CD4-positive, alpha-beta T cell treated with Interleukin-6 at 100 ng/mL for 8 hours (primary cell): ENCODE measurements at places on chromosomes 5 and 9.
A peak's percentile ranks its signal among the peaks of the same experiment; 100 is the strongest.

DNA sequence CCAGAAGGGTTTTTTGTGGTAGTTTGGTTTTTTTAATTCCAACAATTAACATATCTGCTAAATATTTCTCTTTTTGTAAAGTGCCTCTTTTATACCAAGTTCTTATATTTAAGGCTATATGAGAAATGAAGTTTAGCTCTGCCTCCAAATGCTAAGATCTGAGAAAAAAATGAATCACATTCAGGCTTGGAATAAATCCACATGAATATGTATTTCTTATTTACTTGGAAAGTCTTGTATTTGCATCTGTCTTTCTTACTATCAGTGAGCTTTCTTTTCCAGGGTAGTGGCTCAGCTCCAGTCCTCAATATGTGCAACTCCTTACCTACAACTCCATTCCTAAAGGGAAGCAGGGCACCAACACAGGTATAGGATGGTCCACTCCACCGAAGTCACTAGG lies 127.9 kb downstream of the GLIS3 start:
- no peak for DNase-seq

- peak; percentile 70 for DNase-seq
Observed at GRCh38 chr9:27529316-27530278, at the start of gene MOB3B. TSS of gene MOB3B (minus strand) at chr9:27529814. CDS start at chr9:27455550, 74,264 bp downstream.

DNA sequence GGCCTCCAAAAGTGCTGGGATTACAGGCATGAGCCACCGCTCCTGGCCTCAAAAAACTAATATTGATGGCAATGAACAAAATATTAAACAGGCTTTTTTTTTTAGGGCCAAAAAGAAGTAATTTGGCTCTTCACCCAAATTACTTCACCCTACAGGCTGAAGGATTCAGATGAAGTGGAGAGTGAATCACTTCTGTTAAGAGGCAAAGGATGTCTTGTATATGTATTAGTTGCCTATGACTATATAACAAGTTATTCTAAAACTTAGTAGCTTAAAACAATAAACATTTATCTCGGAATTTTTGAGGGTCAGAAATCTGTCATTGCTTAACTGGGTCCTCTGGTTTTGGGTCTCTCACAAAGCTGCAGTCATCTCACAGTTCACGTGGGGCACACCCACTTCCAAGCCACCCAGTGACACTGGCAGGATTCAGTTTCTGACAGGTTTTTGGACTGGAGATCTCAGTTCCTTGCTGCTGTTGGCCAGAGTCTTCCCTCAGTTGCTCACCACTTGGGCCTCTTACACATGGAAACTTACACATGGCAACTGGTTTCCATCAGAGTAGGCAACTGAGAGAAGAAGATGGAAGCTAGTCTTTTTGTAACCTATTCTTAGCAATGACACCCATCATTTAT lies 66.7 kb downstream of the IQGAP2 start:
- no peak for DNase-seq

GRCh38 chr5:1330847-1331831 lies 13.8 kb downstream of the CLPTM1L start:
- no peak for DNase-seq

DNA sequence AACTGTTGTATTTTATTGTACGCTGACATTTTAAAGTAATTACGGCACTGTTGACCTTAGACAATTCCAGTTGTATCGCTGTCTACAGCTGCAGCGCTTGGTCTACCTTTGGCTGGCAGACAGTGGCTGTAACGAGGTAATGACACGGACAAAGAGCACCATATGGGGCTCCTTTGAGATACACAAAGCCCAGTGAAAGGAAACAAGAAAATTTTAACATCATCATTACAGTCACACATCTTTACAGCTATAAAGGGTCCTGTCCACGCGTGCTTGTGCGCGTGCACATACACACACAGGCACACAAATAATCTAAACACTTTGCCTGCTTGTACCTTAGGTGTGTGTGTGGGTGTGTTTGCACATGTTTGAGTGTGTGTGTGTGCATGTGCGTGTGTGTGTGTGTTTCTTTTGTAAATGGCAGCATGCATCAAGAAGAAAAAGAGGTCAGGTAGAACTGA lies 946.0 kb downstream of the NR2F1-AS1 start:
- no peak for DNase-seq

- DNase-seq, result no peak
Observed at GRCh38 chr5:171750311-171750788, 35.3 kb upstream of the SMIM23 start.

DNA sequence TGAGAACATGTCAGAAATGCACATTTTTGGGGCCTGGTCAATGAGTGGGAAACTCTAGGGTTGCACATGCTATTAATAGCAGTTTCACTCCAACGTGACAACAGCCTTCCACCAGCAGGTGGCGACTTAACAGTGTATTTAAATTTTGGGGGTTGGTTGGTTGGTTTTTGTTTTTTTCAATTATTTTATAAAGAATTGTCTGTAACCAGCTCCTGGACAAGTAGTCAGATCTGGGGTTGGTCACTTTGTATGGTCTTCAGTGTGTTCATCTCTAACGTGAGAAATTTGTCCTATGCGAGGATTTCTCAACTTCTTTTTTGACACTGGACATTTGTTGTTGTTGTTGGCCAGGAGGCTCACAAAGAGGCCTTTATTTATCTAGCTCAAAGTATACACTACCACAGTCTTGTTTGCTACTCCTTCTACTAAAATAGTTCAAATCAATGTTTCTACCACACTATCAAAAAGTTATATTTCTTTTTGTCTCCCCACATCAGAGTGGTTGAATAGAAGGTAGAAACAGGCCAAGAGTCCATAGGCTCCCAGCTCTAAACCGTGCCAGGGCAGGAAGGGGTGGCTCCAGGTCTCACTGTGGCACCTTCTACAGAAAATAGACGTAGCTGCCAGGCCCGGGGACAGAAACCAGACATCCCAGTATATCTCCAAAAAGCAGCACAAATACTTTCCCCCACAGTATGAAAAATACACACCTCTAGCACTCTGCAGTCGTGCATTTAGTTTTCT lies 110.4 kb downstream of the TRPM6 start:
- peak; percentile 48 for DNase-seq

- DNase-seq, result no peak
Observed at GRCh38 chr9:534886-535285, 306.6 kb upstream of the DMRT1 start.

DNA sequence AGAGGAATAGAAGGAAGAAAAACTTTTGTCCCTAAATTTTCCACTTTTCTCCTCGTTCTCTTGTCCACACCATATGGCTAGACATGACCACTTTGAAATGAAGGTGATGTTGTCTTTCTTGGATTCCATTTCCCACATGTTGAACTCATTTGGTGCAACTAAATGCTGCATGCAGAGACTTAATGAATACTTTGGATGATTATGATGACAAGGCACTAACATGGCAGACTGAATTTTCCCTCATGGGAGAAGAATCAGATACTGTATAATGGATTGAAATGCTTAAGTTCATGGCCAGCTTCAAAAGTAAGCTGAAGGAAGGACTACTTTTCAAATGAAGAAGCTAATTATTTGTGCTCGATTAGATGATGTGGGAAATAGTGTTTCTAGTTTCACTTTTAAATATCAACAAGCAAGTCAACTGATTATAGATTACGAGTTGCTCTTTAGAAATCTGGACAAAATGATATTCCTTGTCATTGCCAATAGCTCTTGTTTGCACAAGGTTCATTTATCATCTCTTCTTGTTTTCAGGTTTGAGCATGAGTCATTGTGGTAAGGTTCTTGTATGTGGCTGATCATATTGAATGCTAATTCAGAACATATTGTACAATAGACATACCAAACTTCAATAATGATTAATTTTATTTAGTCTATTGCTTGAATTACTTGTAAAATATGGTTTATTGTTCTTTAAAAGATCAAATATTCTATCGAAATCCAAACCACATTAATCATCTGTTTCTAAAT lies 501.3 kb upstream of the FTMT start:
- no peak for DNase-seq

GRCh38 chr5:6115852-6116251 lies 262.5 kb downstream of the MED10 start:
- no peak for DNase-seq

DNA sequence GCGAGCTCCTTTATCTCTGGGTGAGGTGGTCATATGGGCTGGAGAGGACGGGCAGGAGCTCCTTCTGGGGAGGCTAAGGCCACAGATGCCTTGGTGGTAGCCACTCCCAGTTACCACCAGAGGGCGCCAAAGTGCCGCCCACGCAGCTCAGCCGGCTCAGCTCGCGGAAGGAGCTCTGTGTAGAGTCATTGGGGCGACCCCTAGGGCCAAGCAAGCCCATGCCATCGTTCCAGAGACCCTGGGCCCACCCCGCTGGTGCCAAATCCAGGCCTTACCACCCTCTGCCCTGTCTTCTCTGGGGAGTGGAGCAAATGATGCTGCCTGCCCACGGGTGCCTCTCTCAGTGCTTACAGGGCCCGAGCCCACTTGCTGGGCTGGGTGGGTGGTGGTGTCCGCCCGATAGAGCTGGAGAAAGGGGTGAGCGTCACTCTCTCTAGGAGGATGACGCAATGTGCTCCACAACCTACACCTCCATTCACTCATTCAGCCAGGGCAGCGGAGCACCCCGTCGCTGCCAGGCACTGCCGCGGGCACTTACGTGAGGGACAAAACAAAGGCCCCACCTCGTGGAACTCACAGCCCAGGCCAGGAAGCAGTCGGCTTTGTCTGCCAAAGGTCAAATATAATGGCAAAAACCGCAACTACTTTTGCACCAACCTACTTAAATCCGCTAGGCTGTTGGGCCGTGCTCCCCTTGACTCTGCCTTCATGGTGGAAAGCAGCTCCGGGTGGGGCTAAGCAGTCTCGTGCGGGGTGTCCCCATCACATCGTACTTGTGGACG lies 13.8 kb downstream of the TSPAN17 start:
- peak; percentile 81 for DNase-seq

GRCh38 chr9:86939321-86939720 lies 8.0 kb downstream of the GAS1 start:
- no peak for DNase-seq

DNA sequence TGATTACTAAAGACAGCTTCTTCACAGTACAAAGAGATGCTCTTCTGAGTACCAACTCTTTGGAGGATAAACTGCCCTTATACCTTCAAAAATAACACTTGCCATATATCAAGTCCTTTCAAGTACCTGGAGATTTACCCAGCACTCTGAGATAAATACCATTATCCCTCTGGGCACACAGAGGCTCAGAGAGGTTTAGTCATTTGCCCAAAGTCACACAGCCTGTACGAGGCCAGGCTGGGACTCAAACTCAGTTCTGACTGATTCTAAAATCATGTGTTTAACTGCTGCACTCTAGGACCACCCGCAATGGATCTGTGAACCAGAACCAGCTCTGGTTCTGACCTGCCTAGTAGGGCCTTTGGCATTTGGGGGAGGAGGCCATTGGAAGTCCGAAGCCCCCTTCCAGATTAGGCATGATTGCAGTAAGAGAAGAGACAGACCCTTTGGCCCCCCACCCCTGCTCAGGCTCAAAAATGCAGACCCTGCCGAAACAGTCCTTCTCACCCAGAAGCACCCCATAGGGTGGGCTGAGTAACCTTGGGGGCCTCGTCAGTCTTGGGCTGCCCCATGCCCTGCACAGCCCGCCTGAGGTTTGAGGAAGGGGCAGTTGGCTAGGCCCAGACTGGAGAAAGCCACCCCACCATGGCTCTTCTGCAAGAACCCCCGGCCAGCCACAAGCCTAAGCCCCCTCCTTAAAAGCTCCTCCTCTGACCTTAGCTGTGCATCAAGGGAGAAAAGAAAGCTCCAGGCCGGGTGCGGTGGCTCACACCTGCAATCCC lies 32.8 kb upstream of the IL17B start:
- no peak for DNase-seq

- DNase-seq, result no peak
Observed at GRCh38 chr5:96565582-96566265, 96.5 kb upstream of the CAST start.

- DNase-seq, result no peak
Observed at GRCh38 chr9:120536094-120536493, 43.9 kb downstream of the CDK5RAP2 start.

- no peak for DNase-seq
Observed at GRCh38 chr5:55908804-55909203, 57.6 kb downstream of the IL31RA start.

DNA sequence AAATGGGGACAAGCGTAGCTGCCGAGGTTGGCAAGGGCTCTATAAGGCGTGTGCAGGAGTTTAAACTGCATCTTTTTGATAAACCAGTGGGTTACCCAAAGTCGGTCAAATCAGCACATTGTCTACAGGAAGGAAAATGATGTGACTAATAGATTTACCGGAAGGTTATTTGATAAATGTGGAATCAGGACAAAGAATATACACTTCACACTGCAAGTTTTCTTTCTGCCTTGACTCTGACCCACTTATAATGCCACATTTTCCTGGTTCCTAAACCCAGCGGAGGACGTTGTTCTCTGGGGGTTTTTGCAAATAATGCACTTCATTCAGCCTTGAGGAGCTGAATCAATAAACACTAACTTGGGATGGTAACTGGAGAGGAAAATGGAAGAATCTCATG lies 76.8 kb downstream of the TTLL11 start:
- no peak for DNase-seq

- DNase-seq, result no peak
Observed at GRCh38 chr5:30918171-30918570, 275.3 kb upstream of the CDH6 start.

DNA sequence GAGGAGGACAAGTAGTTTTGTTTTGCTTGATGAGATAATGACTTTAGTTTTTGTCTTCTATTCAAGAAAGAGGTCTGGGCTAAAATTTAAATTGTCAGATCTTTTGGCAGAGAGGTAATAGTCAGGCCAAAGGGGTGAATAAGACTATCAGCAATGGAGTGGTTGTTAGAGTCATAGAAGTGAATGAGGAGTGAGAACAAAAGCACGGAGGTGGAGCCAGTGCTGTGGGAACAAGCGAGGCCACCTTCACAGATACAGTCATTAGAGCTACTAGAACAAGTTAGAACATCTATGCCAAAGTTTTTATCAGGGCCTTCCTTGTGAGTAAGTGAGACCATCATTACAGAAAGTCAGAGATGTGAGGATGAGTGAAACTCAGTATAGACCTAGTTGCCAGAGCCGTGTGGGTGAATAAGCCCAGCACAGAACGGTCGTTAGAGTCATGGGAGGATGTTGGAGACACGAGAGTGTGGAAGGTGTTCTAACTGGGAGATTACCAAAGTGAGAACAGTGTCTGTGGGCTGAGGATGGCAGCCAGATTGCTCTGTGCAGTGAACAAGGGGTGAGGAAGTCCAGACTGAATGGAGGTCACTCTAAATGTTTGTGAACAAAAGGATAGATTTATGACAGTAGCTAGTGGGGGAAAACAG lies 135.1 kb downstream of the RPS23 start:
- DNase-seq, result no peak
